DND-41 (cell line): ENCODE measurements at places on chromosomes 3 and 15.

DNA sequence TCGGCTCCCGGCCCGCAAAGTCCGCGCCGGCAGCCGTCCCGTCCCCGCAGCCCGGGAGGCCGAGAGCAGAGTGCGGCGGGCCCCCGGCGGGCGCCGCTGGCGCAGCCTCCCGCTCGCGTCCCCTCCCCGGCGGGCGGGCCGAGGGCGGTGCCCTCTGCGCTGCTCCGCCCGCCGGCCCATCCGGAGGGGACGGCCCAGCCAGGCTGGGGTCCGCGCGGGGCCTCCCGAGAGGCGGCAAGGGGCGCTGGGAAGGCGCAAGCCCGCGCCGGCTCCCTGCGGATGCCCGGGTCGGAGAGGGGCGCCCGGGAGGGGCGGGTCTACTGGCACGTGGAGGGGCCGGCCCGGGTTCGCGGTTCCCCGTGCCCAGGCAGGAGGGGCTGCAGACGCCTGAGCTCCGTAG, at the start of the genes CLCN2 and POLR2H:
Gene CLCN2, minus strand, starts transcription at position 74 of the 400 bp plus-strand sequence. CDS start 126 bp downstream, outside the sequence.
Gene POLR2H, plus strand, starts transcription at position 179 of the 400 bp plus-strand sequence. CDS start 1,783 bp downstream, outside the sequence.
- H3K4me1 ChIP-seq = peaks cover 34% of the 10 kb centered on the region
- peak within 1 kb of the TSS; percentile 95 for H3K4me3 ChIP-seq
- DNase-seq = peak; percentile 68
- H3K36me3 ChIP-seq = peaks cover 16% of the 10 kb centered on the region
- H3K27me3 ChIP-seq = no peaks in the 10 kb centered on the region

- H3K27me3 ChIP-seq = no peaks in the 10 kb centered on the region
- H3K27ac ChIP-seq = no peak overlapping the region
- no peaks in the 10 kb centered on the region for H3K4me1 ChIP-seq
- DNase-seq = no peak
Observed at GRCh38 chr3:179717219-179717618, 64.4 kb downstream of the USP13 start.

- no peaks in the 10 kb centered on the region for H3K36me3 ChIP-seq
- peaks cover 11% of the 10 kb centered on the region for H3K27me3 ChIP-seq
- no peak overlapping the region for H3K4me3 ChIP-seq
- no peak overlapping the region for H3K27ac ChIP-seq
- DNase-seq = no peak
Observed at GRCh38 chr3:43766672-43767465, 76.1 kb downstream of the ABHD5 start.

DNA sequence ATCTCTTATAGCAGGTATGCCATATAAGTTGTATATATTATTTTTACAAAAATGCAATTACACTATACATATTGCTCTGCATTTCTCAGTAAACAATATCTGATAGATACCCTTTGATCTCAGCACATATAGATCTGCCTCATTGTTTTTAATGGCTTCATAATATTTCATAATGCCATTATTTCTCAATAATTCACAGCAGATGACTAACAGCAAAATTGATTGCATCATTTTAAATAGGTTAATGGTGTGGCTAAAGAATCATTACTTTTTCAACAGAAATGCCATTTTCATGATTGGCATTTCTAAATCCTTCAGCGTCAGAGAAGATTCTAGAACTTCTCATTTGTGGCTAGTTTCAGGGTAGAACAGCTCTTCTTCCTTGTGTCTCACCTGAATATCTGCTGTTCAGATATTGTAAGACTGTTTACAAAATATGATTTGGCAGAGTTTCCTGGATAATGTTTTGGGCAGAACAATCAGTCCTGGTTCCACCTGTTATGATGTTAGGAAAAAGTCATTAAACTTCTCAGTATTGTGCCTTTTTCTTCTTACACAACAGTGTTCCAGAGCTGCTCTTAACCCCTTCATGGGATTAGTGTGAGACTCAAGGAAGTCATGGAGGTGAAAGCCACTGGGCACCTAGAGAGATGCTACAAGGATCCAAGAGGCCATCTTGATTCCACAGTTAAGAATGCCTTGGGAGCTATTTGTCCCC, 397.6 kb upstream of the THBS1 start:
- no peaks in the 10 kb centered on the region for H3K36me3 ChIP-seq
- H3K4me3 ChIP-seq = no peak overlapping the region
- no peaks in the 10 kb centered on the region for H3K4me1 ChIP-seq
- H3K27me3 ChIP-seq = peaks cover 12% of the 10 kb centered on the region
- no peak overlapping the region for H3K27ac ChIP-seq

DNA sequence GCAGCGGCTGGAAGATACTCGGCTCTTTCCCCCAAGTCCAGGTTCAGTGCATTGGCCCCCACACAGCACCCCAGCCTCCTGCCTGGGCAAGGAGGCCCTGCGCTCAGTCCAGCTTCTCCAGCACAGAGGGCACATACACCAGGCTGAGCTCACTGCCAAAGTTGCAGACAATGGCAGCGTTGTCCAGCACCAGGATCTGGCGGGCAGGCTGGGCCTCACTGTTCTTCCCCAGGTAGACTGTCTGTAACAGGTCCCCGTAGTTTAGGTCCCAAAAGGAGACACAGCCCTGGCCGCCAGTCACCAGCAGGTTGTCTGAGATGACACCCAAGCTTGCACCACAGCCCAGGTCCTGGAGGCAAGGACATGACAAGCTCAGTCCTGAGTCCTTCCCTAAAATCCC, 32.9 kb downstream of the PTPN23 start:
- DNase-seq = no peak
- H3K4me3 ChIP-seq = no peak overlapping the region
- no peaks in the 10 kb centered on the region for H3K4me1 ChIP-seq
- H3K27ac ChIP-seq = no peak overlapping the region

- no peaks in the 10 kb centered on the region for H3K36me3 ChIP-seq
- no peak for DNase-seq
- no peak overlapping the region for H3K27ac ChIP-seq
- no peaks in the 10 kb centered on the region for H3K4me1 ChIP-seq
- H3K27me3 ChIP-seq = no peaks in the 10 kb centered on the region
Observed at GRCh38 chr15:29708519-29708918, 113.7 kb downstream of the TJP1 start.
